Inflammatory macrophage treated with lipopolysaccharide for 4 hours (primary cell): ENCODE measurements at places on chromosomes 2 and 18.

DNA sequence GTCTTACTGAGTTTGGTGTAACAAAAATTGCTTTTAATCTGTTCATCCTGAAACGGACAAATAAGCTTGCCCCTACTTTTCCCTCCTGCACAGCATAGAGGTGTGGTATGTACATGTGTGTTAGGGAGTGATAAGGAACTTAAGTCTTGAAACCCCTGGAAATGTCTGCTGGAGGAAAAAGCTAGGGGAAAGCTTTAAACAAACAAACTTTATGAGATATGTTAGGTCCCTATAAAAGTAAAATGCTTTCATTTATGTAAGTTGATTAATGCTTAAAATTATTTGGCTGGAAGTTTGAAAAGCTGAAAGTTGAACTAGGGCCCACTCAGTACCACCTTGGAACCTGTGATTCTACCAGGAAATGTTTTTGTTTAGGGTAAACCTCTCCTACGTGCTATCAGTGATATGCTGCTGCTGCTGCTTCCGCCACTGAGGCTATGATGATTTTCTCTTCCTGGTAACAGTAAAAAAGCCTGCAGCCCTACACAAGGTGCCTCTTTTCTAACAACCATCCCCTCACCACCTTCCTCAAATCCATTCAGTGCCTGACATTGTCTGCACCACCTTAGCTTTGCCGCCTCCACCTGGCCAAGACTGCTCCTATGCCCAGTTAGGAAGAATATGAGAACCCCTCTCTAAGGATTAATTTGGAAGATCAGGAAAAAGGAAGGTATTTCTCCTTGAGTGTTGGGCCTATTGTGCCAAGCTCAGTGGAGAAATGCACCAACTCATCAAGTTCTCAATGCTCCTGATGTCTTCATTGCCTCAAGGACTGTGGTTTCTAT lies 2.5 kb upstream of the YES1 start:
- DNase-seq: no peak

DNA sequence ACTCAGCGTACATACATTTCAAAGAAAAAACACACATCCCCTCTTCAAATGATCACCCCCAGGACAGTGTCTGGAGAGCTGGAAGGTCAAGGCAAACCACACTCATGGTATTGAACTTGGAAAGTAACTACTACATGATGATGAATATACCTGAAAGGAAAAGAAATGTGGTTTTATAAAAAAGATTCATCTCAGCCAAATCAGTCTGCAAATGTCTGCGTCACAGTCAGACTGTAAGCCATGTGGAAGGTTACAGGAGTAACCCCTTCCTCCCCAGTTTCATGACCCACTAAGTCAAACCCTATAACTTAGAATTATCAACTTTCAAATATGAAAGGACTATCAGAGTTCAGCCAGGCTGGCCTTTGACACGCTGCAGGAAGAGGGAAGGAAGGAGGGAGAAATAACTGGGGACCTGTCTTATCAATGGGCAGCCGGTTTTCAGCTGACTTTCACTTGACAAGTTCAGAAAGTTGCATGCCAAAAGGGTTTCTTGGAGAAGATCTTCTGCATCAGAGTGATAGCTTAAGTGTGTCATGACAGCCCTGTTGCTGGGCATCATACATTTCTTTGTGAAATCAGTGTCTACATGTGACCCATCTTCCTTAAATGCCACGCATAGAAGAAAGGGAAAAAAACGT lies 7.0 kb upstream of the BMP10 start:
- peak; percentile 46 for DNase-seq

- DNase-seq: no peak
Observed at GRCh38 chr2:24711865-24712264, 81.3 kb downstream of the PTRHD1 start.

DNA sequence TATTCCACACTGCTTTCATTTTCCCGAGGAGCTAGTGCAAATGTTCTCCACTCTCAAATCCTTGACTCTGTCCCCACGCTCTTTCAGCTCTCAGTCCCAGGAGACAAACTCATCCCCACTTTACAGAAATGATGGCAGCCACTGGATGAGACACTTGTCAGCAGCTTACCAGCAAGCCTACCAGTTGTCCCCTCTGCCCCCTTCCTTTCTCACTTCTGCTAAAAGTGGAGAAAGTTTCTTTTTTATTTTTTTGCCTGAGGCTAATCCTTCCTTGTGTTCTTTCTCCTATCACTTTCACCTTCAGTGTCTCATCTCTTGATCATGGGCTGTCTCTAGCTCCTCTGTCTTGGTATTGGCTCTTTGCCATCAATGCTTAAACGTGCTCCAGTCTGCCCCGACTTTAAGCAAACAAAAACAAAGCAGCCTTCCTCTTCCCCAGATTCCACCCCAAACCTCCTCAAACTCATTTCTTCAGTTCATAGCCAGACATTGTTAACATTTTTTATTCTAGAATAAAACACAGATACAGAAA lies 64.5 kb downstream of the TTC32 start:
- DNase-seq: no peak

GRCh38 chr2:232228332-232228731 lies 150.2 kb upstream of the ALPP start:
- DNase-seq: no peak

DNA sequence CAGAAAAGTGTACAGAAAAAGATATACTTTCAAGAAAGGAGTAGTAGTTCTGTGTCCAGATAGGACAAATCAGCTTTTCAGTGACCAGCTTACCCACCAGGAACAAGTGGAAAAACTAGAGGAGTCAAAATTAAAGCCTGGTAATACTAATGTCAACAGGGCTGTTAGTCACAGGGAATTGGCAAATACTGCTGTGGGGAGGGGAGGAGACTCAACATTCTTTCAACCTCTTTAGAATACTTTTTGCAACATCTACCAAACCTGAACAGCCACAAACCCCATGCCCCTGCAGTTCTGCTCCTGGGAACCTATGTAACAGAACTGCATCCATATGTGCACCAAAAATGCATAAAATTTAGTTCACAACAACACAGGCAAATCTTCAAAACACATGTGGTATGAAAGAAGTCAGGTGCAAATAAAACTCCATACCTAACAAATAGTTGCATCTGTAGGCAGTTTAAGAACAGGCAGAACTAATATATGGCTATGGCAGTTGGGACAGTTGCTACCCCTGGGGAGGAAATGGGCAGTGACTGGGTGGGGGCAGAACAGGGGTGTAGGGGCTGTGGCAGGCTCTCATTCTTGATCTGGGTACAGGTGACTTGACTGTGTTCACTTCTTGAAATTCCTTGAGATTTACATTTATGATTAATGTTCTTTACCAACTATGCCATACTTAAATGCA lies 9.7 kb downstream of the CMPK2 start:
- peak; percentile 57 for DNase-seq

- DNase-seq: no peak
Observed at GRCh38 chr2:72155151-72155550, 7.5 kb upstream of the CYP26B1 start.

DNA sequence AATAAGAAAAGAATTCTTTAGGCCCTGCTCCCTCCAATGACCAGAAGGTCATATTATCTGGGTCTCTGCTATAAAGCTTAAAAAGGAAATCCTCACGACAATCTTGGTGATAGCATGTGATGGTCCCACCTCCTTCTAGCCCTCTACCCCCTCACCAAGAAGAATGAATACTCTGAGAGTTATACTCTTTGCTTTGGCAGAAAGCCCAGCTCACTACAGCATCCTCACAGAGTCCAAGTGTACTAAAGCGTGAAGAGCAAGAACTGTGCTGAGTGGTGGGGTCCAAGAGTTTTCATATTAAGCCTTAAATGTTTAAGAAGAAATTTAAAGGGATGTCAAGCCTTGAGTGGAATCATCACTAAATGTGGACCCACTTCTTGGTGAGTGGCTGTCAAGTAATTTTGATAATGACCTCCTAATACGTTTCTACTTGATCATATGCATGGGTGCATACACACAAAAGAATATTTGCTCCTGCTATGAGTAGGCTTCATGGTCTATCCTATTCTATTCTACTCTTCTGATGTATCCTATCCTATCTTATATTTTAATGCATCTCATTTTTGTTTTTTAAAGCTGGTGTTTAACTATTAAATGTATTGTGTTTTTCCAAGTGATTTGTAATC lies 16.5 kb upstream of the SERPINB7 start:
- DNase-seq: no peak

DNA sequence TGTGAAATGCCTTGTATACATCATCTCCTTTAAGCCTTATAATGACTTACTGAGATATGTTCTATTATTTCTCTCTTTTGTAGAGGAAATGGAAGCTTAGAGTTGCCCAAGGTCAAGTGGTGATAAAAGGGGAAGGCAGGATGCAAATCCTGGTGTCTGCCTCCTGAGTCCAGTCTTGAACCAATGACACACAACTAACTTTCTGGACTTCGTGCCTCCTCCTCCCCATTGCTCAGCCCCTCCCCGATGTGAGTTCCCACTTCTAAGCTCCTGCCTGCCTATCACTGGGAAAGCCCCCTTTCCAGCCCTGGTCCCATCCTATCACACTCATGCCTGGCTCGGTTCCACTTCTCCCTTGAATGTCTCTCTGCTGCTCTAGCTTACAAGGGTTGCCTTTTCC lies 6.9 kb upstream of the CTIF start:
- DNase-seq: peak; percentile 75

- DNase-seq: no peak
Observed at GRCh38 chr2:20917719-20918572, 95.0 kb upstream of the LDAH start.

DNA sequence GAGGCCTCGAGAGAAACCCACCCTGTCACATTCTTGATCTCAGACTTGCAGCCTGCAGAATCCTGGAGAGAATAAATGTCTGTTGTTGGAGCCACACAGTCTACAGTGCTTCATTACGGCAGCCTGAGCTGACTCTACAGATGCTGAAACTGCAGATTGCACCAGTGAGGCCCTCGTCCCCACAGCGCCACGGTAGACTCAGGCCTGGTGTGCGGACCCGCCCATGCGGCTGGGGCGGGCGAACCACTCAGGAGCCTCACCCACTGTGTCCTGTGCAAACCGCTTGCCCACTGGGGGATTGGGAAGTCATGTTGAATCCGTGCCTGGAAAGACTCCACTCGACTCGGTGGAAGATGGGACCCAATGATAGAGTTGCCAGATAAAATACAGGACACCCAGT lies 125.2 kb upstream of the COPS8 start:
- no peak for DNase-seq

GRCh38 chr2:120316528-120317179 lies 29.3 kb upstream of the INHBB start:
- no peak for DNase-seq

DNA sequence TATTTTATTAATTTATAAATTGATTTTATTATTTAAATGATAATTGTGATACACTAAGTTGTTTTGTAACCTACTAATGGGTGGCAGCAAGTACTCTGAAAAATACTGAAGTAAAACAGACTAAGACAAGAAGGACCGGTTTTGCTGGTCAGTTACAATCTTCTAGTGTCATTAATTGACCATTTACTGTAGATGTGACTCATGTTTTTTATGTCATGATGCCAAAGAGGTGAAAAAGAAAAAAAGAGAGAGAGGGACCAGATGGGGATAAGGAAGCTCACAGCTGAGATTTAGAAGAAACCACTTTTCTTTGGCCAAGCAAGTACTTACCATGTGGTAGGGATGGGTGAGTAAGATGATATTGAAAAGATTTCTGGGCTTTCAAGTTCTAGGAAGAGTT lies 955.8 kb upstream of the LRRTM1 start:
- no peak for DNase-seq

DNA sequence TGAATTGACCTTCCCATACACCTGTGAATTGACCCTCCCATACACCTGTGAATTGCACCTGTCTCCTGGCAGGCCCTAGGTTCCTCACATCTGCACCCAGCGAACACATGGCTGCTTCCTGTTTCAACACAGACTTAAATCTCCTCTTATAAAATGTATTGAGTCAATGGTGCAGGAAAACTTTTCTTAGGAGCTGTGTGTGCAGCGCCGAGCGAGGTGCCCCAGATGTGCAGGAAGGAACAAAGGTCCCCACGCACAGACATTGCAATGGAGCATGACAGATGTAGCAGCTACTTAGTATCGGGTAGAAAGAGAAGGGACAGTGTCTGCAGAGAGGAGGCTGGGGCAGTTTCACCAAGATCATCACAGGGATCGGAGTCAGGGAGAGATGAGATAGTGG lies 85.5 kb upstream of the PXDN start:
- DNase-seq: no peak

DNA sequence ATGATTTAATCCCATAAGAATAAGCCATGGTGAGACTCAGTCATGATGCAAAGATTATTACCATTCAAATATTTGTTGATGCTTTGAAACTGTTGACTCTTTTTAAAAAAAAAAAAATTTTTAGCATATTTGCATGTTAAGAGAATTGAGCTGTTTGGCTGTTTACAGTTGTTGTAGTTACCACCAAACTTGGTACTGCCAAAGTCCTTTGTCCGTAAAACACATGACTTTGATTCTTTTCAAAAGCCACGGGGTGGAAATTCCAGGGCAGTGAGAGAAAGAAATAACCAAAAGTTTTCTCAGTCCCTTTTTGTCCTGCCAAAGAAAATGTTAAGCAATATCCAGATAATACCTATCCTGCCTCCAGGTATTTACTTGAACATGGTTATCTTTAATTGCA lies 474.8 kb downstream of the METTL4 start:
- DNase-seq: no peak

- DNase-seq: no peak
Observed at GRCh38 chr2:188622601-188623260, 331.1 kb downstream of the GULP1 start.

DNA sequence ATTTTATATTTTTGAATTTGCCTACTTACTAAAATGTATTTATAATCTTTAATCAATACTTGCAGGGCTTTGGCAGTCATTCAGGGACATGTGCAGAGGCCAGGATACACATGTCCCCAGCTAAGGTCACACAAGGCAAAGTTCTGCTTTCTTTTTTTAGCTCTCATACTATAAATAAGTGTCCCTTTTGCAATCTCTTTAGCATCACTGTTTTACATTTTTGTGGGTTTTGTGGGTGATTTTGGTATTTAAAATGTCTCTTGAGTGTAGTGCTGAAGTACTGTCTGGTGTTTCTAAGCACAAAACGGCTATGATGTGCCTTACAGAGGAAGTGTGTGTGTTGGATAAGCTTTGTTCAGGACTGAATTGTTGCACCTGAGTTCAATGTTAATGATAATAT lies 309.0 kb upstream of the GULP1 start:
- peak; percentile 70 for DNase-seq

- no peak for DNase-seq
Observed at GRCh38 chr2:419687-420317, 131.9 kb upstream of the ALKAL2 start.
